ENCODE measurements at places on chromosomes 16 and 17.

DNA sequence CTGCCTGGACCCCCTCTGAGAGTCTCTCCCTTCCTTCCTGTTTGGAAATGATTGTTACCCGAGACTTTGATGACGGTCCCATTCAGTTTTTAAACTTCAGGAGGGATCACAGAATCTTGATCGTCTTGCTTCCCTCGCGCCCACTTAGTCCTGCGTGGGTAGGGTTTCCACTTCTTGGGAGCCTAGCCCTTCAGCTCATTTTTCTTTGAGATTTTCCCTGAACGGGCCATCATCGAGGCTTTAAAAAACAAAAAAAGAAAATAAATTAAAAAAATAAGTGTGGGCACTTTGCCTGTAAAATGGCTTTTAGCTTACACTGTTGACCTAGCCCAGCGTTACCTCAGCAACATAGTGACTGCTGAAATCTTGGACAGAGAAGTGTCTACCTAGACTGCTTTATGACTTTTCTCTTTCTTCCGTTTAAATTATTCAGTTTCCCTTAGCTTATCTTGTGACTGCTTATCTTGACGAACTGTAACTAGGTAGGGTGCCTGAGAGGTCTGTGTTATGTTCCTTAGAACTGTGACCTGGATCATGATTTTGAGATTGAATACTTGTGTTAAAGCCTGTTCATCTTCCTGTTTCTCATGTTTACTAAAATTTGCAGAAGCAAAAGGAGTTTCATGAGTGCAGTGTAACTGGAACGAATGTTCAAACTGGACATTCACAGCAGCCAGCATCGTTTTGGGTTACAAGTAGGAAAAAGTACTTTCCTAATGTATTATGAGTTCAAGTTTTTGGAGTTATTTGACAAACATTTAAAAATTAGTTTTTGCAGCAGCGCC is 874 bp downstream of the WWP2 start:
- DNase-seq, result no peak

DNA sequence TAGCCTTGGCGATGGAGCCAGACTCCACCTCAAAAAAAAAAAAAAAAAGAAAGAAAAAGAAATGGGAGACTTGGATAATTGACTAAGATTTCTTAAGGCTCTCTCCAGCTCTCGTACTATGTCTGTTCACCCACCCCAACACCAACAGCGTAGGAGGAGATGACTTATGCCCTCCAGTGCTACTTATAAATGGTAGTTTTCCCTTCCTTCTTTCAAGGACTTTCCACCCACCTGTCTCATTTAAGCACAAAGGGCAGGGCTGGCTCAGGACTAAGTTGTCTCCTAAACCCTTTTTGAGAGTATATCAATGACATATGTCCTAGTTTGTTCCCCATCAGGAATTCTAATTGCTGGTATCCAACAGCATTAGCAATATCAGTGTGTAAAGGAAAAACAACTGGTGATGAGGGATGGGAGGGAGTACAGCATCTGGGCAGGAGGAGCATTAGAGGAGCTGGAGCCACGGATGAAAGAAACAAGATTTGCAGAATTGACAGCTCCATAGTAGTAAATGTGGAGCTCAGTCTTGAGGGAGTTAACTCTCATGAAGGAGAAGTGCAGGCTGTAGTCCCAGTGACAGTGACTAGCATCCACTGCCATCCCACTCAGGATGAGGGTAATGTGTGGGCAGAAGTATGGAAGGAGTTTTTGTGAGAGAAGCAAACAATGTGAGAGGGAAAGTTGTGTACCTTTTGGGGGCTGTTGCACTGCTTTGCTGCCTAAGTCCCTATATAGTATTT is 17.2 kb downstream of the UBE2Z start:
- no peak for DNase-seq

DNA sequence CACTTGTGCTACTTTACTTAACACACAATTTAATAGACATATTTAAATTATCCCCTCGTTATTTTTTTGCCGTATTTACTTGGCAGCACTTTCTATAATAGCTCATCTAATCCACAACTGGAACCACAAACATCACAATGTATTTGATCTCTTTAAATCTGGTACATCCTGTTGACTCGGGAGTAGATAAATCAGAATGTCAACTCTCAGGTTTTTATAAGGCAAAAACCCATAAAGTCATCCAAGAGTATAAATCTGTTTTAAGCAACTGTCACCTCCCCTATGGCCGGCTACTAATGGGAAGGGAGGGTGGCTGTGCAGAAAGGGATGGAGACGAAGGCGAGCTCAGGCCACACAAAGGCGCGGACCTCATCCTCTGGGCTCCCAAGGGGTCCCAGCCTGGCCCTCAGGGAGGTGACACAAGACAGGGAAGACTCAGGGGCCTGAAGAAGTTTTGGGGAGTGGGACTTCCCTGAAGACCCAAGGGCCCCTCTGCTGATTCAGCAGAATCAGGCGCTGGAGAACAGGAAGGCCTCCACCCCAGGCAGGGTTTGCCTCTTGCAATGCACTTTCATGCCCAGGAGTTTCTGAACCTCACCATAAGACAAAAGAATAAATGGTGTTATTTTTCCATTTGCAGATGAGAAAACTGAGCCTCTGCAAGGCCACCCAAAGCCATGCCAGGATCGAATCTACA is 122.5 kb downstream of the ZNF423 start:
- DNase-seq, result no peak

DNA sequence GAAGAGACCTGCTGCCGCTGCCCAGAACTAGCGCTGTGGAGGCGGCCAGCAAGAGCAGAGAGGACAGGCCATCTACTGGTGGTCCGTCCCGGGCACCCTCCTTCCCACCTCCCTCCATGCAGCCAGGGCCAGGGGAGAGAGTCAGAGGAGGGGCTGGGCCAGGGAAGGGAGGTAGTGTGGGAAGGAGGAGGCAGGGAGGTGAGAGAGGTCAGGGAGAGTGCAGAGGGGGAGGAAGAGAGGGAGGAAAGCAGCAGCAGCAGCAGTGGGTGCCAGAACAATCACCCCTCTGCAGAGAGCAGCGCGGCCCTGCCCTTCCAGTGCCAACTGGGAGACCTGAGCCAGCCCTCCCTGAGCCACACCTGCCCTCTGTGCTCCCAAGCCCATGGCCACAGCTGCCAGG is 6.6 kb downstream of the C16orf95 start:
- peak; percentile 7 for DNase-seq

GRCh38 chr16:2799205-2799858 is 1.1 kb downstream of the PRSS41 start:
- no peak for DNase-seq

GRCh38 chr17:45668316-45668715 is 115.8 kb upstream of the CRHR1 start:
- no peak for DNase-seq

DNA sequence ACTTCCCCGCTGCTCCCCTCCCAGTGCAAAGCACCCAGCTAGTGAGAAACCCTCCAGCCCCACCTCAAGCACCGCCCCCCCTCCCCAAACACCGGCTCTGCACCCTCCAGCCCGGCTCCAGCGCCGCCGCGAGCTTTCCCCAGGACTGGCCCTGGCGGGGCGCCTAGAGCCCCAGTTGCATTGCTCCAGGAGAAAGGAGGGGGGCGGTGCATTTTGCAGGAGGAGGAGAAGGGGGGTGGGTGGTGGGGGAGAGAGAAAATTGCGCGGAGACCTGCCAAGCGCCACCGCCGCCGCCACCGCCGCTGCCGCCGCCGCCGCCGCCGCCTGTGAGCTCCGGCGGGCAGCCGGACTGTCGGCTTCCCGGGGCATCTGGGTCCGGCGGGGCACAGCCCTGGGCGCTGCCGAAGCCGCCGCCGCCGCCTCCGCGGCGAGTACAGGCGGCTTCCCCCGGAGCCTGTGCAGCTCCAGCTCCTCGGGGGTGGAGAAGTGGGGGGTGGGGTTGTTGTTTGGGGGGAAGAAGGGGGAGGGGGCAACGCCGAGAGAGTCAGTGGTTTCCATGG is 333 bp upstream of the NOG start:
- DNase-seq, result peak; percentile 57

- no peak for DNase-seq
Observed at GRCh38 chr16:89491238-89491869, 993 bp upstream of the ANKRD11 start.

- no peak for DNase-seq
Observed at GRCh38 chr16:66322174-66322573, 44.3 kb upstream of the CDH5 start.

GRCh38 chr16:59527206-59527997 is 793.3 kb upstream of the GOT2 start:
- no peak for DNase-seq

- no peak for DNase-seq
Observed at GRCh38 chr17:44687756-44688155, 1.8 kb downstream of the CCDC43 start.

- no peak for DNase-seq
Observed at GRCh38 chr17:62980842-62981241, 14.8 kb downstream of the TANC2 start.

DNA sequence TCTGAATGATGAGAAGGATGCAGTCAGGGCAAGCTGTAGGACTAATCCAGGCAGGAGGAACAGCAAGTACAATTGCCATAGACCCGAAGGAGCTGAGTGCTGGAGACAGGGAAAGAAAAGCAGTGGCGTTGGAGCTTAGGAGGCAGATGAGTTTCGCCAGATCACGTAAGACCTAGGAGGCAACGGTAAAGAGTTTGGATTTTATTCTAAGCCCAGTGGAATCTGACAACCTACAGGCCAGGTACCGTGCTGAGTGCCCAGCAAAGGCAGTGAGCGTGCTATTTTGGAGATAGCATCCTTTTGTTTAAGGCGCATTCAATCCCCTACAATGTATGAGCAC is 1.2 kb downstream of the USP43 start:
- no peak for DNase-seq

- no peak for DNase-seq
Observed at GRCh38 chr16:69424935-69425784, 741 bp downstream of the CYB5B start.

- DNase-seq, result peak; percentile 62
Observed at GRCh38 chr17:14303343-14304221, 2.7 kb downstream of the HS3ST3B1 start.

GRCh38 chr16:35565626-35566025 is 2106.2 kb downstream of the TP53TG3F start:
- DNase-seq, result no peak

DNA sequence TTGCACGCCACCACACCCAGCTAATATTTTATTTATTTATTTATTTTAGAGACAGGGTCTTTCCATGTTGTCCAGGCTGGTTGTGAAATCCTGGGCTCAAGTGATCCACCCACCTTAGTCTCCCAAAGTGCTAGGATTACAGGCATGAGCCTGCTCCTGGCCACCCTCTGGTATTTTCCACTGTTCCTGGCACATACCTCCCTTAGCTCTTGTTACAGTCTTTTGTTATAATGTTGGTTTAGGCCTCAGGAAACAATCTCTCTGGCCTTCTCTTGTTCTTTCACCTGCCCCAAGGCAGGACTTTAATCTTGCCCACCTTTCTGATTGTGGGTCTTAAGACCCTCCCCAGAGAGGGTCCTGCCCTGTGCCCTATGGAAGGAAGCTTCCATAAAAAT is 3.6 kb upstream of the CYTH1 start:
- no peak for DNase-seq

- no peak for DNase-seq
Observed at GRCh38 chr17:32525122-32525521, 38.3 kb downstream of the CDK5R1 start.

DNA sequence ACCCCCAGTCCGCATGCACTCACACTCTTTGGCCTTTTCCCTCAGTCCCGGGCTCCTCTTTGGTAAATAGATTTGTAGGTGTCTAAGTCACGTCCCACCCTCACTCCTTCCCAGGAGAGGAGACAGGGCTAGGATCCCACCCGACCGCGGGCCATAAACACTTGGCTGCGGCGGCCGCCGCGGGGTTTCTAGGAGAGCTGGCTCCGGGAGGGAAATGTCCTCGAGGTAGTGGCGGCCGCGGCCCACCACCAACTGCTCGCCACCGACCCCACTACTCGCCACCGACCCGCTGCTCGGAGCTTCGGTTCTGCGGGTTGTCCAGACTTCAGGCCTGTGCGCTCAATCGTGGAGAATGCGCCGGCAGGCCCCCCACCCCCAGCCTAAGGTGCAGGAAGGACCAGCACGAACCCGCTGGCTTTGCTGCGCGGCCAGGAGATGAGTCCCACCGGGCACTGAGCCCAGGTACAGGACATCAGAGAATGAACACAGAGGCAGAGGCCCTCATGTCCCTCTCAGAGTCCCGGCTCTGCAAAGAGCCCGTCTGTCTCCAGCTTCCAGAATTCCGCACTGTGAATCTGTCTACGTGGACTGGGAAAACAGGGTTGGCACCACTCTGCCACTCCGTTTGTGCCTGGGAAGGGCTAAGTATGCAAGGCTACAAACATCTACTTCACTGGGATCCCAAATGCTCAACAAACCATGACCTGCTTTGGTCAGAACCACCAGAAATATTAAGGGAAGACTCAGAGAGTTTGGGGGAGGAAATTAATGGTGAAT is 2.5 kb downstream of the PRAC2 start:
- DNase-seq, result no peak
